ENCODE measurements at places on chromosomes 11 and 22. TPM values are rescaled to one million over a fixed set of nuclear protein-coding genes. Genes with fewer than 3 reads are reported as not detected.

The MFRP gene
- polyA plus RNA-seq: not detected

DNA sequence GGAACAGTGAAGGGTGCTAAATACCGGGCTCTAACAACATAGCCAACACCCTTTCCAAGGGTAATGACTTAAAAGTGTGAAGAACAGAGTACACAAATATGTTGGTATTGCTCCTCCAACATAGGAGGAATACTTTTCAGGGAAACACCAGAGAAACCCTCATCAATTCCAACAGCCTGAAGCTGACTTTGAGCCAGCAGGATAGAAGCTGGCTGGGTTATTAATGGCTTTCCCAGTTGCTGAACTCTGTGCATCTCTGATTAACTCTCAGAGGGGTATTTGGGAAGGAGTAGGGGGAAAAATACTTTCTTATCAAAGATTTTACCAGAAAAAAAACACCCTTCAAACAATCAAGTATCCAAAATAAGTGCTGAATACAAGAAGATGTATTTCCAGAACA lies 95.6 kb downstream of the AMBRA1 start:
- DNase-seq: no peak

GRCh38 chr11:66317723-66318599 lies 1.1 kb upstream of the CD248 start:
- no peak for DNase-seq

GRCh38 chr11:112858289-112859023 lies 102.8 kb upstream of the NCAM1 start:
- no peak for DNase-seq

The TEX12 gene
- 0.52 TPM for polyA plus RNA-seq

DNA sequence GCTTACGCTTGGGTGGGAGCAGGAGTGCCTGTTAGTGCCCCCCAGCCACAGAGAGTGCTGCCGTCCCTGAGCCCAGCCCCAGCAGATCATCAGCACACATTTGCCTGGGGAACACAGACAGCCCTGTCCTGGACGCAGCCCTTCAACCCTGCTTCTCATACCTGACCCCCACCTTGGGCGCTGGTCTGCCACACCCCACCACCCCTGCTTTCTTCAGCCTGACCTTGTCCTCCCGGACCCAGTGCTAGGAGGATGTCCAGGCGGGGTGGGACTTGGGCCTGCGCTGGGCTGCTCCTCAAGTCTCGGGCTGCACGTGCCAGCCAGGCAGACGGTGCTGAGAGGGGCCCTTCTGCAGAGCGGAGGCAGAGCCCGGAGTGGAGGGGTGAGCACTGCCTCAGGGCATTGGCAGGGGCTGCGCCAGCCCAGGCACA lies 119.2 kb downstream of the KCNQ1OT1 start:
- no peak for DNase-seq

DNA sequence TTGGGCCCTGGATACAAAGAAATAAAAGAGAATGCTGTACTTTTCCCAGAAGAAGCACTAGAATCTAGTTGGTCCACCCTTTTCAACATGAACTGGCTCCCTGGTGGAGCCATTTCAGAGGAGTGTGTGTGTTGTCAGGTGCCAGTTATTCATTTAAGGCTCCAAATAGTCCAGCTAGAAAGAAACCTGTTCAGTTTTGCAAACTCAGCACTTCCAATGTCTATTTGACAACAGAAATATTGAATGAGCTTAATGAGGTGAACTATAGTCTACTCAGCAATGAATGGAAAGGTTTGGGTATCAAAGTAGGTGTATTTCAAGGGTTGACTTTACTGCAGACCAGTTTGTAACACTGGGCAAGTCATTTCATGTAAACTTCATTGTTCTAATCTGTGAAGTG lies 2.1 kb downstream of the OR8D1 start:
- no peak for DNase-seq

DNA sequence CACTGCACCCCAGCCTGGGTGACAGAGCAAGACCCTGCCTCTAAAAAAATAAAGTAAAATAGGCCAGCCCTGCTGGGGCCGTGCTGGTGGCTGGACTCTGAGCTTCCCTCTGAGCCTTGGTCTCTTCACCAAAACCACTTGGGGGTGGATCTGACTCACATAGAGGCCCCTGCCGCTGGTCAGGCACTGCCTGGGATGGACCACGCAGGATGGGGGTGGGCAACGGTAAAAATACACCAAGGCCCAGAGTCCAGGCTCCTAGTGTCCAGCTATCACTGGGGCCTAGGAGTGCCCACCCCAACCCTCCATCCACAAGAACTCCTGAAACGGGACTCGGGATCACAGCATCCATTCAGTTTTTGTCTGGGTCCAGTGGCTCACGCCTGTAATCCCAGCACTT lies 12.3 kb upstream of the UPK3A start:
- DNase-seq: no peak

The CCDC73 gene
- 0.43 TPM for polyA plus RNA-seq

- DNase-seq: no peak
Observed at GRCh38 chr22:28208036-28208435, 289.0 kb upstream of the PITPNB start.

- DNase-seq: no peak
Observed at GRCh38 chr22:26054841-26055605, 114.2 kb upstream of the SEZ6L start.

- DNase-seq: no peak
Observed at GRCh38 chr22:46525389-46526243, 11.8 kb downstream of the CELSR1 start.

DNA sequence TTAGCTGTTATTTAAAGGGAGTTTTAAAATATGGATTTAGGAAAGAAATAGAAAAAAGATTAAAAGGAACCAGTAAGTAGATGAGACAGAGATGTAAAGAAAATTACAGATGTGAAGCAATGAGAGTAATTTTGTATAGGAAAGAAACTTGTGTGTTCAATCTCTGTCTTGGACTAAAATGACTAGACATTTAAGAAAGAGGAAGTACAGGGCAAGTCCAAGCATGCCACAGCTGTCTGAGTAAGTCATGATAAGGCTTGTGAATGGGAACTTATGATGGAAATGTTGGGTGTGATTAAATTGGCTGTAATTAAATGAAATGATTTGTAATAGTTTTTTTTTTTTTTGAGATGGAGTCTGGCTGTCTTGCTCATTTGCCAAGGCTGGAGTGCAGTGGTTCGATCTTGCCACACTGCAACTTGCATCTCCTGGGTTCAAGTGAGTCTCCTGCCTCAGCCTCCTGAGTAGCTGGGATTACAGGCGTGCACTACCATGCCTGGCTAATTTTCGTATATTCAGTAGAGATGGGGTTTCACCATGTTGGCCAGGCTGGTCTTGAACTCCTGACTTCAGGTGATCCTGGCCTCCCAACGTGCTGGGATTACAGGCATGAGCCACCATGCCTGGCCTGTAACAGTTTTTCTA lies 5.9 kb upstream of the ACY3 start:
- DNase-seq: no peak

The ARVCF gene
- 18.3 TPM for polyA plus RNA-seq

- DNase-seq: no peak
Observed at GRCh38 chr11:35927682-35928081, 16.2 kb upstream of the LDLRAD3 start.

The MRGPRE gene
- not detected for polyA plus RNA-seq

The OR52B6 gene
- polyA plus RNA-seq: 0.23 TPM

- peak; percentile 62 for DNase-seq
Observed at GRCh38 chr11:119094816-119095065, 6.9 kb downstream of the DPAGT1 start.

DNA sequence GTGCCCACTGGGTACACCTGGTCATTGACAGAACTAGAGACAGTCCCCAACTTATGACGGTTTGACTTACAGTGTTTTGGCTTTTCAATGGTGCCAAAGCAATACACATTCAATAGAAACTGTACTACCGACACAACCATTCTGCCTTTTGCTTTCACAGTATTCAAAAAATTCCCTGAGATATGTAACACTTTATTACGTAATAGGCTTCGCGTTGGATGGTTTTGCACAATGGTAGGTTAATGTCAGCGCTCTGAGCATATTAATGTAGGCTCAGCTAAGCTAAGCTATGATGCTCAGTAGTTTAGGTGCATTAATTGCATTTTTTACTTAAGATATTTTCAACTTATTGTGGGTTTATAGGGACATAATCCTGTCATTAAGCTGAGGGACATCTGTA lies 105.1 kb upstream of the B3GAT1 start:
- DNase-seq: no peak

- DNase-seq: no peak
Observed at GRCh38 chr11:1353383-1354124, 36.2 kb upstream of the BRSK2 start.

The IL17REL gene
- polyA plus RNA-seq: 0.08 TPM

The GLB1L2 gene
- polyA plus RNA-seq: 24.7 TPM

The SCN4B gene
- polyA plus RNA-seq: 0.75 TPM

DNA sequence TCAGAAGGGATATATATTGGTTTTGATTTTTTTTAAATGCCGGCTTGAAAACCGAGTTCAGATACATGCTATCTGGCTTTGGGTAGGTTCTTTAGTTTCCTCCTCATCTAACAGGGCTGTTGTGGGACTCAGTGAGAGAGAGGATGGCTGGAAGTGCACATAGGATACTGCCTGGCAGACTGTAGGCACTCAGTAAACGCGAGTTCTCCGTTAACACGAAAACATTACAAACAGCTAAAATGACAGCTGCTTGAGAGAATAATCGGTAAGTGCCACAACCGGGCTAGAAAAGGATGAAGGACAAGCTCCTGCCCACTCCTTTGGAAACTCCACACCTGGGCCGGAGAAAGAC lies 369 bp downstream of the XRRA1 start:
- peak; percentile 20 for DNase-seq

GRCh38 chr22:26781596-26781995 lies 124.2 kb downstream of the MIAT start:
- DNase-seq: no peak

DNA sequence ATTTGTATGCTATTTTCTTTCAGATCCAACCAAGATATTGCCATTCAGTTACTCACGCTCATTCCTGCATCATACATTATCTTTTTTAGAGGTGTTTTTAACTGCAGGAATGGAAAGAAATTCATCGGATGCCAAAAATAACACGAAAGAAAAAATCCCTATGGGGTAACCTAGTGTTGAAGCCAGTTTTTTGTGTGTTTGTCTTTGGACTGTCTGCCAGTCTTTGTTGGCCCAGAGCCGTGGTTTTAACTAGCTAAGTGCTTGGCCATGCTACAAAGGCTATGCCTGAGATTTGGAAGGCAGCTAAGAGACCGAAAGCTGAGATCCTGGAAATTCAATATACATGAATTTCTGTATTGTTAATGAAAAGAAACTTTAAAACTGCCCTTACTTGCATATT lies 309.8 kb upstream of the CNTN5 start:
- no peak for DNase-seq

The OR51Q1 gene
- polyA plus RNA-seq: not detected

The KDM4E gene
- polyA plus RNA-seq: 0.47 TPM

The CDC42BPG gene
- polyA plus RNA-seq: 5.4 TPM

The UCP3 gene
- polyA plus RNA-seq: 4.8 TPM

- DNase-seq: no peak
Observed at GRCh38 chr11:128938156-128938885, 4.3 kb downstream of the TP53AIP1 start.

DNA sequence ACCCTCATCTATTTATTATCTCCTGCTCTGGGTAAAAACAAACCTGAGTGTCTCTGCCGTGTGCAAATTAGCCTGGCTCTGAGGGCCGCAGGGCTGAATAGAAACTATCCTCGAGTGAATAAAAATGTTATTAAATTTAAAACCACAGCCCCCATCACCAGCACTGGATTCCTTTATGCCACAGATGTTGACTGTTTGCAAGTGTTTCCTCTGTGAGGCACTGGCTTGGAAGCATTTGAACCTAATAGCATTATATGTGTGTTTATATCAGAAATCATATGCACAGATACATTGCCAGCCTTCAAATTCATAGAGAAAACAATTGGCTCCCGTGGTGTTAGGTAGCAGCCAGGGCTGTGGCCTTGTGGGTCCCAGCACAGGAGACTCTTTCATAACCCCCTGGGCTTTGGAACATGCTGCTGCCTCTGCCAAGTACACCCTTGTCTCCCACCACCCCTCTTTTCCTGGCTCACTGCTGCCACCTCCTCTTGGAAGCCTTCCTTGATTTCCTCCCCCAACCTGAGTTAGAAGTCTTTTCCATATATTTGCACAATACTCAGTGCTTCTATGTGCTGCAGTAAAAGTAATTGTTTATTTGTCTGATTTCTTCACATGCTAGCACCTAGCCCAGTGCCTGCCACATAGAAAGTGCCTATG lies 294.4 kb downstream of the DDX10 start:
- DNase-seq: no peak

GRCh38 chr22:39482768-39483167 lies 19.3 kb upstream of the MIEF1 start:
- DNase-seq: no peak

The DNAL4 gene
- polyA plus RNA-seq: 30.2 TPM

Data from left kidney (tissue), 8 donors.